ENCODE measurements at places on chromosomes 13 and 19. TPM values are rescaled to one million over a fixed set of nuclear protein-coding genes. Genes with fewer than 3 reads are reported as not detected.

- DNase-seq = no peak
Measured at GRCh38 chr13:107379407-107380155, 811.6 kb upstream of the ARGLU1 start.

- DNase-seq = no peak
Measured at GRCh38 chr19:15640904-15641597, 354 bp downstream of the CYP4F3 start.

Gene FFAR2
- total RNA-seq = not detected

DNA sequence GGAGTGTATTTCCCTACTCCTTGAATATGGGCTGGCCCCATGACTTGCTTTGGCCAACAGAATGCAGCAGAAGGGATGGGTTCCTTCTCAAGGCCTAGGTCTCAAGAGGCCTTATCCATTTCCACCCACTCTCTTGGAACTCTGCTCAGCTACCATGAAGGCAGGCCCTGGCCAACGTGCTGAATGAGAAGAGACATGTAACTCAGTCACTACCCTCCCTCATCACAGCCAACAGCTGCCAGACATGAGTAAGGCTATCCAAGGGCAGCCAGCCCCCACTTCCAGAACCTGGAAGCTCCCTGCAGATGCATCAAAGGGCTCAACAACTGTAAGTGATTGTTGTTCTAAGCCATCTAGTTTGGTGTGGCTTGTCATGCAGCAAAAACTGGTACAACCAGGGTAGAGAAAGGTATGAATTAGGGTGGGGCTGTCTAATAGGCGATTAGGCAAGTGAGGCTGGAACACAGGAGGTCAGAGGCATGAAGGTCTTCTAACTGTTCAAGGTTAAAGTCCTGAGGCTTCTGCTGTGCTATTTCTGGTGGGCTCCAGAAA lies 1.4 kb upstream of the RASL11A start:
- no peak for DNase-seq

Gene GTF2F1
- total RNA-seq = 56.8 TPM

GRCh38 chr13:84237143-84237542 lies 354.9 kb upstream of the SLITRK1 start:
- DNase-seq = no peak

Gene B3GNT3
- total RNA-seq = not detected

- DNase-seq = no peak
Measured at GRCh38 chr13:102401265-102401664, 583 bp downstream of the FGF14 start.

Gene FRY
- total RNA-seq = 68.7 TPM

DNA sequence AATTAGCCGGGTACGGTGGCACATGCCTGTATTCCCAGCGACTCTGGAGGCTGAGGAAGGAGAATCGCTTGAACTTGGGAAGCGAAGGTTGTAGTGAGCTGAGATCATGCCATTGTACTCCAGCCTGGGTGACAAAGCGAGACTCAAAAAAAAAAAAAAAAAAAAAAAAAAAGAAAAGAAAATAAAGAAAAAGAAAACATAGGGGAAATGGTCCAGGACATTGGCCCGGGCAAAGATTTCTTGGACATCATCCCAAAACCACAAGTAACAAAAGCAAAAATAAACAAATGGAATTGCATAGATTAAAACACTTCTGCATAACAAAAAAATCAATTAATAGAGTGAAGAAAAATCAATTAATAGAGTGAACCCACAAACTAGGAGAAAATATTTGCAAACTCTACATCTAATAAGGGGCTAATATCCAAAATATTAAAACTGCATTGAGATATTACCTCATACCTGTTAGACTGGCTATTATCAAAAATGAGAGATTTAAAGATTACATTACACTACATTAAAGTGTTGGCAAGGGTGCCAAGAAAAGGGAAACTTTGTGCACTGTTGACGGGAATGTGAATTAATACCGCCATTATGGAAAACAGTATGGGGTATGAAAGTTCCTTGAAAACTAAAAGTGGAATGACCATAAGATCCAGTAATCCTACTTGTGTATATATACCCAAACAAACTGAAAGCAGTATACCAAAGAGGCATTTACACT lies 18.5 kb upstream of the ABCC4 start:
- no peak for DNase-seq

GRCh38 chr19:30371960-30372824 lies at the start of gene ZNF536:
Gene ZNF536, plus strand, starts transcription at chr19:30372384. Its CDS starts 71,179 bp downstream, at chr19:30443563.
- no peak for DNase-seq

GRCh38 chr13:51280379-51280940 lies 58.3 kb downstream of the FAM124A start:
- no peak for DNase-seq

DNA sequence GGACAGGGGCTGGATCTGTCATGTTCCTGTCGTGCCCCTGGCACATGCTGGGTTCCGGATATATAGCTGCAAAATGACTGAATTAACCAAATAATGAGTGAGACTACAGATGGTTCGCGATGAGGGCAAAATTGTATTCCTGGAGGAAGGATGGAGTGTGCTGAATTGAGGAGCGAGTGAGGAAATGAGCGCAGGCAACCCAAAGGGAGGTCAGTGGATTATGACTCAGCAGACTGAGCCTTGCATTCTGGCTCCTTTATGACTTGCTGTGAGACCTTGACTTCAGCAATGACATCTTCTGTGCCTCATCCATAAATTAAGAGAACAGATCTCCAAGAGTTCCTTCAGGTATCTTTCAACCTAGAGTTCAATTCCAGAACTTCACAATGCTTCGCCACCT lies 115.0 kb upstream of the CLDN10 start:
- no peak for DNase-seq

GRCh38 chr19:7705387-7706187 lies 3.7 kb upstream of the FCER2 start:
- DNase-seq = no peak
